ENCODE measurements at places on chromosomes 4 and X. TPM values are rescaled to one million over a fixed set of nuclear protein-coding genes. Genes with fewer than 3 reads are reported as not detected.

DNA sequence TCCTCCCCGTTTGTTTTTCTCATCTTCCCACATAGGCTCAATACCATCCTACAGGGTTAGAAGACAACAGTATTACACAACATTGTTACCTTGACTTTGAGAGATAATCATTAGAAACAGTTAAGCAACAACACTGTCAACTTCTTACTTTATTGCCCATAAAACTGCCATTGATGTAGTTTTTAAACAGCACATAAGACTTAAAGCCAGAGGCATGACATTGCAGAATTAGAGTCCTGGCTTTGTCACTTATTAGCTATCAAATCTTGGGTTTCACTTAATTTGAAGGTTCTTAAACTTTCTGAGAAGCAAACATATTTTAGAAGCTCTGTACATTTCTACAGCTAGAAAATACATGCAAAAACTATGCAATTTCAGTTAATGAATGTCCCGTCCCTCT is 41.8 kb downstream of the EIF4E start:
- DNase-seq: no peak

GRCh38 chrX:20001588-20001987 is 10.7 kb upstream of the BCLAF3 start:
- no peak for DNase-seq

- no peak for DNase-seq
These were observed 24.3 kb downstream of the RAI2 start for GRCh38 chrX:17836830-17837229.

GRCh38 chr4:73868206-73869129 is 725 bp upstream of the CXCL1 start:
- DNase-seq: no peak

DNA sequence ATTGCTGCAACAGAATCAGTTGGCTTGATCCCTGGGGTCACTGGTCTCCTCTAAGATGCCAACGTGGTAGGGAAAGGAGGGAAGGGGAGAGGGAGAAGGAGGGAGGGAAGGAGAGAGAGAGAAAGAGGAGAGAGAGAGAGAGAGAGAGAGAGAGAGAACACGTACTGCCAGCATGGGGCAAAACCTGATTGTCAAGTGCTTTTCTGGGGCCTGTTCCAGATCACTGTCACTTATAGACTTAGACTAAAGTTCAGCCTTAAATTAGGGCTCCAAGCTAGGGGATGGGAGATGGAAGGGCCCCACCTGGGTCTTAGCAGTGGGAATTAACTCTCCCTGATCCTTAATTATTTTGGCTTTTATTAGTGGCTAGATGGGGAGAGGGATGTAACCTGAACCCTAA is 12.9 kb downstream of the SHROOM4 start:
- no peak for DNase-seq

DNA sequence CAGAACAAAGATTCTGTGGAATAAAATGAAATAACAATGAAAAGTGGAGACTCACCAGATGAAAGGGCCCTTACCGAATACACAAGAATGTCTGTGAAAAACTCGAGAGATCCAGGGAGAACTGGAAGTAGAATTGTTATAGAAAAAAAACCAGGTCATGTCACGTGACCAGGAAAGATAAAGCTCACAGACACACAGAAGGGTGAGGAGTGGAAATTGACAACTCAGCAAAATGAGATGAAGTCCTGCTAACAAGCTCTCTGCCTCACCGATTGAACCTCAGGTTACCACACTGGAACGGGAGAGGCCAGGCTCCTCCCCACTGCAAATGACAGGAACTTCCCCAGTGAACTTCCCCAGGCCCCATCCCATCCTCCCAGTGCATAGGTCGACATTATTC is 1618.0 kb upstream of the PCDH10 start:
- DNase-seq: no peak

GRCh38 chr4:31130930-31131329 is 410.8 kb downstream of the PCDH7 start:
- no peak for DNase-seq

DNA sequence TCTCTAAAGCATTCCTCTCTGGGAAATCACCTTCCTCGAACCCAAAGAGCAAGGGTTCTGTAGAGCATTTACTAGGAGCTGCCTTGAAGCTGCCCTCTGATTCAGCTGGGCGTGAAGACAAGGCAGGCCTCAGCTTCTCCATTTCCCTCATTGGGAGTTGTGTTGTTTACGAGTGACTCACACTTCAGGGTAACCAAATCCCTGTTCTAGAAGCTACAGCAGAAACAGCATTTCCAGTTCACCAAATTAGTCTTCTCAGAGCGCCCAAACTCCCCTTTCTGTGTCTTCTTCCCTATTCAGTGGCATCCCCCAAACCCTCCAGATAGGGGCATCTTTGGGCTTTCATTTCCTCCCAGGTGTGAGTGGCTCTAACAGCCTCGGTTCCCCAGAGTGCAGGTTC is 863 bp upstream of the XPNPEP2 start:
- DNase-seq: no peak

DNA sequence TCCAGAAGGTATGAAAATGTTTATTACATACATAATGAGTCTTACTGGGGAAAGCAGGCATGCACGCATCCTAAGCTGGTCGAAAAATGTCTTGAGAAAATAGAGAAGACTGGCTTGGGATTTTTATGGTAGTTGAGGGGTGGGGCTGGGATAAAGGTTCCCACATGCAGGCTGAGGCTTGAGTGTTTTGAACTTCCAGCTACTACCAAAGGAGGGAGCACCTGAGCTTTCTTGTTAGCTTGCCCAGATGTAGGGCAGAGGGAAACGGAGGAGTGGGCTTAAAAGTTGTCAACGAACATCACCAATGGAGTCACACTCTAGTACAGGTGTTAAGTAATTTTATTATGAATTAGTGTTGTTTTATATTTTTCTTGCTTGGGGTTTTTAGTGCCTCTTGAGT is 39.6 kb upstream of the SRPX start:
- no peak for DNase-seq

DNA sequence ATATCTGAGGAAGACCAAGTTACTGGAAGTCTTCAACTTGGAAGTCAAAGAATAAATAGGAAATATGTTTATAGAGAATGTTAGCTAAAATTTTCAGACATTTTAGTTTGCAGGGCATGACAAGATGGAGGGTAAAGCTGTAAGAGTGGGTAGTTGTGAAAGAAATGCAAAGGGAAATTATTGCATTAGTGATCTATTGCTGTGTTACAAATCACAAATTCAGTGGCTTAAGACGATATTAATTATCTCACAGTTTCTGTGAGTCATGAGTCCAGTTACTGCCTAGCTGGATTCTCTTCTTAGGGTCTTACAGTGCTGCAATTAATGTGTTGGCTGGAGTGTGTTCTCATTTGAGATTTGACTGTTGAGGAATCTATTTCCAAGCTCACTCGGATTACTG is 62.9 kb upstream of the CAMK2D start:
- no peak for DNase-seq

- no peak for DNase-seq
These were observed 443.6 kb downstream of the SPRY1 start for GRCh38 chr4:123840197-123840596.

CTAG1B gene
- polyA plus RNA-seq: not detected

CCDC120 gene
- polyA plus RNA-seq: 0.49 TPM

STOX2 gene
- 0.27 TPM for polyA plus RNA-seq

NEXMIF gene
- under 0.01 TPM for polyA plus RNA-seq

MND1 gene
- 0.44 TPM for polyA plus RNA-seq

All from BJ (cell line).